Right renal cortex interstitium (tissue), 3 donors: ENCODE measurements at places on chromosomes 1 and 21. TPM values are rescaled to one million over a fixed set of nuclear protein-coding genes. Genes with fewer than 3 reads are reported as not detected.

DNA sequence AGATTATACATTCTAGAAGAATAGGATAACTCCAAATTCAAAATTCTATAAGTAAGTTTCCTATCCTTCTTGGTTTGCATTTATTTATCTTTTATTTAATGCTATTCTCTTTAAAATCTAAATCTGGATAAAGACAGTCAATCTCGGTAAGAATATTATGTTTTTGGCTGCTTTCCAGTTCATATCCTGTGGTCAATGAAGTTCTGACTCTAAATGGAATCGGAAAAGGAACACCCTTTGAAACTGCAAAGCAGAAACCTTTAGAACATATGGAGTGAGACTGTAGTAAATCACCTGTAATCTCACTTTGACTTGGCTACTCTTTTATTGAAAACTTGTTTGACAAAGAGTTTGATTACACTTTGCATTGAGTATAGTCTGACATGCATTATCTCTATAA lies 85.2 kb downstream of the KIFAP3 start:
- no peak for DNase-seq

- DNase-seq, result no peak
These were observed 68.9 kb downstream of the MRPL37 start for GRCh38 chr1:54268762-54269297.

GRCh38 chr1:173853074-173853473 lies 14.7 kb downstream of the GAS5 start:
- DNase-seq, result no peak

GRCh38 chr1:177690996-177691395 lies 278.9 kb downstream of the SEC16B start:
- DNase-seq, result no peak

DNA sequence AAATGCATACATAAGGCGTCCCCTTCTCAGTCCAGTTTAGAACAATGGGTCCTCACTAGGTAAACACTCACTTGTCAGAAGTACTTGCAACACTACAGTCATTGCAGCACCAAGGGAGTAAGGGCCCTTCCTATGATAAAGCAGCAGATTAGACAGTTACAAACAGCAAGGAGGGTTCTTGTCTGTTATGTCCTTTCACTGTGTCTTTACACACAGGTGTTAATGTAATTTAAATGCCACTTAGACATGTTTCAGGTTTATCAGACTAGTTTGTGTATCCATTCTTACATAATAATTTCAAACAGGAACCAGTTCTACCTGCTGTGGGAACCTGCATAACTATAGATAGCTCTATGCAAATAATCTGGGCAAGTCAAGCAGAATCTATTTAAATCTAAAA lies 105.6 kb upstream of the USH2A start:
- no peak for DNase-seq

GRCh38 chr1:191993549-191993948 lies 164.7 kb upstream of the RGS18 start:
- DNase-seq, result no peak

GRCh38 chr1:53196017-53196484 lies 573 bp upstream of the CPT2 start:
- no peak for DNase-seq

DNA sequence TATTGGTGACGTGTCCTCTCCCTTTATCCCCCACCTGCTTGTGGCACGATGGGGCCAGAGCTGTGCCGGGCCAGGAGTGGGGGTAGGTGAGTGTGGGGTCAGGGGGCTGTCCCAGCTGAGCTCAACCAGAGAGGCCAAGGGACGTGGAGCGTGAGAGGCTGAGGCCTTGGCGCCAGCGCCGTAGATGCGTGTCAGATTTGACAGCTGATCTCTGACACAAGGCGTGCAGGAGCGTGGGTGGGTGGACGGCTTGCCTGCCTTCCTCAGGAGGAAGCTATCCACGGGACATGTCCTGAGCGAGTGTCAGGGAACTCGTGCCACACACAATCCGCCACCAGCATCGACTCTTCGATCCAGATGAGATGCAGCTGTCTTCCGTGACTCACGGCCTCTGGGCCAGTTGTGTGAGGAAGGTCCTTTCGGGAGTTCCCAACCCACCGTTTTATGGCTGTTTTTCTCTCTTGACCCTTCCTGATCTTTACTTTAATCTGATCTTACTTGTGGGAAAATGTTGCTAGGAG lies 56.7 kb downstream of the SPSB1 start:
- no peak for DNase-seq

DNA sequence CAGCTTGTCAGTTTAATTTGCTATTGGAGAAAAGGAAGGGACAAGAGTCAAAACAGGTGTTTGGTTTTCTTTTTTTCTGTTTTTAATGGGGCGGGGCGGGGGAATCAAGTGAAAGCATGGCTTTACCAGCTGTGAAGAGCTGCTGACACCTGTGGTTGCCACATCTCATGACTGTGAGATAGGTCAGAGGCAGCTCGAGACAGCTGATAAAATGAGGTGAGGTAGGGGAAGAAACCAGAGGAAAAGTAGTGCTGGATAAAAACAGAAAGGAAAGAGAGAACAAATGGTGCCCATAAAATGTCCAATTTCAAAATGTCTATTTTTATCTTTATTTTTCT lies 272.3 kb downstream of the NEGR1 start:
- DNase-seq, result no peak

DNA sequence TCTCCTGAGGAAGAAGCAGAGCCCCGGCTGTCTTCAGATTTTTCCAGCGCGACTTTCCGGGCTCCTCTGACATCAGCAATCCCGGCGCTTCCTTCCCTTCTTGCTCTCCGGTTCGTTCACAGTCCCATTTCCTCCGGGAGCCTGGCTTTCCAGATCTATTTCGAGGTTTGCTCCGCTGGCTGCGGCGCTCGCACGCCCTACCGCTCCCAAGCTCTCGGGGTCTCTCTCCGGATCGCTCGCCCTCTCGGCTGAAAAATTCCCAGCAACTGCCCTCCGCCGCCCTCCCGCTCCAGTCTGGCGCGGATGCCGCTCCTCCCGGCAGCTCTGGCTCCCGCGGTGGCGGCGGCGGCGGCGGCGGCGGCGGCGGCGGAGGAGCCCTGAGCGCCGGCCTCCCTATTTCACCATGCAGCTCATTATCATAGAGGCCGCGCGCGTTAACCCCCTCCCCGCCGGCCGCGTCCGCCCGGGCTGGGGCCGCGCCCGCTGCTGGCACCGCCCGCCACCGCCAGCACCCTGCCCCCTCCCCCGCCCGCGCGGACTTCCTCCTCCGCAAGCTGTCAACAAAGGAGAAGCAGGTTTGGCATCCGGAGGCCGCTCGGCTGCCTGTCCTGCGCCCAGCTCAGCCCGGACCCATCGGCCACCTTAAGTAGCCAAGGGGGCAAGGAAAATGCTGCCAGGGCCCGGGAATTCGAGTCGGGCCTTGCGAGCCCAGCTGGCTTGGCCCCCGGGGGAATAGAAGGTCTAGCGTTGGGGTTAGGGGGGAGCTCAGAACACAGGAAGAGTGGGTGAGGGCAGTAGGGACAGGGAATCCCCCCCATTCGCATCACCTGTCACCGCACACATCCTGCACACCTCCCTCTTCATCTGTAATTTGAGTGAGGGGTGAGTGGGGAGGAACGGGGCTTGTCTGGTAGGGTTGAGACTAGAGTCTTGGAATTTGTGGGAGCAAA lies at the start of gene PLXNA2:
Gene PLXNA2 (minus strand): TSS at position 418 of the 950 bp plus-strand sequence. CDS start 26,462 bp downstream, outside the sequence.
- DNase-seq, result no peak

DNA sequence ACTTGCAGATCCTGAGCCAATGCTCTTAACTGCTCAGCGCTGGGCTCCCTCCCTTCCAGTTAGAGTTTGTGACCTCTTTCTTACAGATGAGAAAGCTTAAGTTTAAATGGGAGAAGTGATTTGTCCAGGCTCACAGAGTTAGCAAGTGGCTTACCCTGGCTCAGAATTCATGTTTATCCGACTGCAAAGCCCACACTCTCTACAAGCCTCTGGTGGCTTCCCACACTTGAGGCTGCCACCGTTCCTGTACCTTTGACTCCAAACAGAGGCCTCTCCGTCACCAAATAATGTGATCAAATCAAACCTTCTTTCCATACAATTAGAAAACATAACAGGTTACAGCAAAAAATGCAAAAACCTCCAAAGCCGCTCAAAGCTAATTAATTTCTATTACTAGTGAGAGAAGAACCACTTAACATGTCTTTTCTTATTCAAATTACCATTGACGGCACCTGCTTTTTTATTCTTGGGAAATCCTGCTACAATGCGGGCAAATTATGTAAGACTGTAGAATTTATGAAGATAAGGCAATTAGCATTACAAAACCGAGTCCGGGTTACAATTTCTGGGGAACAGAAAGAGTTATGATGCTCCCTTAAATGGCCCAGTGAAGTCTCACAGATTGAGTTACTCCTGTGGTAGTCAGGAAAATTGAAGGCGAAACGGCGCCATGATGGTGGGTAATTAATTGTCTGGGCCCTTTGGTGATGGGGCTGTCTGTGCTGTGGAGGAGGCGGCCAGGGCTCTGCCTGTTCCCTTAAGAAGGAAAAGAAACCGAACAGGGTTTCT lies 324.3 kb upstream of the POU3F1 start:
- DNase-seq, result no peak

GRCh38 chr1:182292193-182292741 lies 99.3 kb downstream of the GLUL start:
- DNase-seq, result no peak

DNA sequence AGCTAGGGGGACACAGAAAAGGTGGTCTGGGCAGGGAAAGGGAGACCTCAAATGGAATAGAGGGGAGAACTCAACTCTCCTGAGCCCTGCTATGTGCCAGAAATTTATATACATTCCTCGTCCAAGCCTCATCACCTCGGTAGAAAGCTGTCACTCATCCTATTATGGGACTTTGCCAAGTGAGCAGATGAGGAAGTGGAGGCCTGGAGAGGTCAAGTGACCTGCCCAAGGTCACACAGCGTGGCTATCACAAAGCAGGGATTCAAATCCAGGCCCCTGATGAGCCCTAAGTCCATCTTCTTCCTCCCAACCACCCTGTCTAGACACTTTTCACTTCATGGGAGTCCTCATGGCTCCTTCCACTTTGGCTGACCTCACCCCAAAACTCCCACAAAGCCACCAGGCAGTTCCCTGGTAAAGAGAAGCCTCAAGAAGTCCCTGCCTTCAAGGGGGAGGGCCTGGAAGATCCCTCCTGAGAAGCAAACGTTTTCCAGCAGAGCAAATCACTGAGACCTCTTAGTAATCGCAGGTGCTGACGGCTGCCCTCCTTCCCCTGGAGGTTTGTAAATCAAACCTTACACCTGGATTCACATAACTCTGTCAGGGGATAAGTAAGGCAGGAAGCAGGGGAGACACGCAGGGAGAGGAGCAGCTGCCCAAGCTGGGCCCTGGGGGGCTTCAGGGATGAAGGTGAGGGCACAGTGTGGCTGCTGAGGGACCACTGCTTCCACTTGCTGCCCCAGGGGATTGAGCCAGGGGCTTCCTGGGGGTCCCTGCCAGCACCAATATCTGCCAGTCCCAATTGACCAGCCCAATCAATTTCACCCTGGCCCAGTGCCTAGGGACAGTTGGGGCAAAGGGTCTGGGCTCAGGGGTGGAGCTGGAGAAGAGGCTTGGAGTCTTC lies 351.2 kb downstream of the MATN1 start:
- no peak for DNase-seq

DNA sequence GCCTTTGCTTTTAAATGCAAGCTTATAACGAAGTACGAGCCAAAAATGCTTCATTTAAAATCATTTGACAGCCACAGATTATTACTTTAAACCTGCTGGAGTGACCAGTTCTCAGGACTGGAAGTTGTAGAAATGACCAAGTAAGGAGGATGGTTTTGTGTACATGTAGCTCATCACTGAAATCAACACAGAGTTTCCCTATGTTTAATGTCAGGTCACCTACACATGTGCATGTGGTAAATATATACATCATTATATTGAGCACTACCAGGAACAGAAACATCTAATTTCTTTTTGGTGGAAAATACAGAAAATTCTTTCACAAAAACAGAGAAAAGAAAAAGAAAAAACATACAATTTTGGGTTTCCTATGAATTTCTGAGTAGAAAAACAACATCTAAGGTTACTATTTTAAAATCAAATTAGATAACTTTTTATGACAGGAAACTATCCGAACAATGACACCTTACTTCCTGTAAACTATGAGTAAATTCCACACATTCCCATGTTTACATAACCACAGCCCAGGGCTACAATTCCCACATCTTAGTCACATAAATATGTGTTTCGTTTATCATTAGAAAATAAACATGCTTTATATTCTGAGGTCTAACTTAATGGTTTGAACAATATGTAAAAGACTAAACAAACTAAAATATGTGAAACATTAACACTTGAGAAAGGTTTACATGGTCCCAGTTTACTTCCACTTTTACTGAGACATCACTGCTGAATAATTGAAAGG lies 73.6 kb downstream of the ZNF281 start:
- no peak for DNase-seq

GRCh38 chr1:205676002-205676401 lies 4.3 kb downstream of the SLC45A3 start:
- DNase-seq, result no peak

GRCh38 chr1:3599286-3599811 lies 12.0 kb downstream of the MEGF6 start:
- DNase-seq, result no peak

- DNase-seq, result no peak
These were observed 109.6 kb downstream of the PRDM2 start for GRCh38 chr1:13809461-13810159.

- DNase-seq, result no peak
These were observed 771 bp downstream of the EIF4G3 start for GRCh38 chr1:21175670-21176581.

GRCh38 chr1:182235604-182235951 lies 156.0 kb downstream of the GLUL start:
- no peak for DNase-seq

DNA sequence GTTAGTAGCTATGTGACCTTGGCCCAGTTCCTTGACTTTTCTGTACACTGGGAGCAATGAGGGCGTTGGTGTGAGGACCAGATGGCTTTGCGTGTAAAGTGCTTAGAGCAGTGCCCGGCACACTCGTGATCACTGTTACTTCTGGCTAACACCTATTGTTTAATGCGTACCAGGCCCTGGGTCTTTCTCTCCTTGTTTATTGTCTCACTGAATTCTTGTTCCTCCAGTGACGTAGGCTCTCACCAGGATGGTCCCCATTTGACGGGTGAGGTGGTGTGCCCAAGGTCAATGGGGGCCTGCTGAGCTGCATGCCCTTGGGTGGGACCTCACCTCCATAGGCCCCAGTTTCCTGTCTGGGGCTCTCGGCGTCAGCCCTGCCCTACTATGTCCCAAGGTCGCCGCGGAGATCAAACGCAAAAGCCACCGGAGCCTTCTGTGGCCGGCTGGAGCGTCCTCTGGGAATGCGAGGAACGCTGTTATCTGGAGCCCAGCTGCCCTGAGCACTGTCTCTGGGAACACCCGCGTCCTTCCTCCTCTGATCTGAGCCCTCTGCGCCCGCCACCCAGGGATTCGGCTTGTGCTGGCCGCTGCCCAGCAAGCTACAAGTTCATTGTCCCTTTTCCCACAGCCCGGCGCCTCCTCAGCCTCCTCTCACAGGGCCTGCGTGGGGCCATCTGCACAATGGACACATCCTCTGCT lies 28.9 kb downstream of the ALPL start:
- no peak for DNase-seq

Gene KCND3
- 1.7 TPM for polyA plus RNA-seq

Gene LCE1B
- not detected for polyA plus RNA-seq

Gene HNRNPCL2
- polyA plus RNA-seq, result 0.46 TPM

Gene NOS1AP
- polyA plus RNA-seq, result 8.9 TPM

Gene APOBEC4
- not detected for polyA plus RNA-seq

Gene CFHR1
- 0.42 TPM for polyA plus RNA-seq
